ENCODE measurements at places on chromosomes 16 and 17.
A peak's percentile ranks its signal among the peaks of the same experiment; 100 is the strongest.

DNA sequence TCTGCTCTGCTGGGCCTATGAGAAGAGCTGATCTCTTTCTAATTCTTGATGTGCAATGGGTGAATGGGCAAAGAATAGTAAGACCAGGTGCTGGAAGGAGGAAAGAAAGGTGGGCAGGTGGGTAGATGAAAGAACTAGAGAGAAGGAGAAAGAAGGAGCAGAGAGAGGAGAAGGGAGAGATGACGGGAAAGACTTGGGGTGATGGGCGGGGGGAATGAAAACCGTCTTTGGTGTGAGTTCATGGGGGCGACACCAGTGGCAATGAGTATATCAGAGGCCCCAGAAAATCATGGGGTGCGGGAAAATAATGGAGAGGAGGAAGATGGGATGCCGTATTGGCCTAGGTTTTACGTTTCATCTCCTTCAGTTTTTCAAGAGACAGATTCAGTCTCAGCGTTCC lies 128.8 kb upstream of the PLCG2 start:
- DNase-seq, result no peak

DNA sequence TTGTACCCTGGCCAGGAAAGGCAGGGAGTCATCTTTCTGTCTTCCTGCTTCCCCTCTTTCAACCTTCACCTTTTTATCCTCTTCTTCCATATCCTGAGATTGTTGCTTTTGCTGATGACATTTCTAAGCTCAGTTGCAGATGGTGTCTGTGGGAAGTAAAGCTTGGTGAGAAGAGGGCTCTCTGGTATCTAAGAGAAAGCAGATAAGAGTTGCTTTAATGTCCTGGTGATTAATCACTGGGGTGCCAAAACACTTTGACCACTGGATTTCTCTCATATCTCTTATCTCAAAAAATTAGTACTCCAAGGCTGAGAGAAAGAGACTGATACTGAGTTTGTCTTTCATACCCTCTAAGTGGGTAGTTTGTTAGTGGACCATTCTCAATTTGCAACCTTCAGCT lies 71.3 kb downstream of the NEUROD2 start:
- no peak for DNase-seq

DNA sequence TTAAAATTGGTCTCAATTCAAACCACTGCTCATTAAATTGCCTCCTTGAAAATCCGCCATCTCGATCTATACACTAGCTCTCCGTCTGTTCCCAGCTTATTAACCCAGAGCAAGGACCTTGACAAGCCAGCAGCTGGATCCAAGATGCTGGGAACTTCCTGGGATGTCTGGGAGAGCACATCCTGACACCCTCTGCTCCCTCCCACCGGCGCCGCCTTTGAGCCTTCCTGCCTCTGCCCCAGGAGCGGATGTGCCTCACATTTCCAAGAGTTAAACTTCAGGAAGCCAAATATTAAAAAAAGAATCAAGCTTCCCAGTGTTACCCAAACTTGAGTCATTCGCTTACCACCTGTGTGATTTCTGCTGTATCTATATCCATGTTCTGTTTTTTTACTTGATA lies 107.9 kb downstream of the HAPSTR1 start:
- no peak for DNase-seq

- DNase-seq, result peak; percentile 74
Observed at GRCh38 chr16:68520649-68521086, 18.4 kb upstream of the ZFP90 start.

- no peak for DNase-seq
Observed at GRCh38 chr17:10767232-10767631, 36.7 kb downstream of the TMEM238L start.

GRCh38 chr16:11297492-11298142 lies 16.5 kb upstream of the PRM1 start:
- DNase-seq, result peak; percentile 26

DNA sequence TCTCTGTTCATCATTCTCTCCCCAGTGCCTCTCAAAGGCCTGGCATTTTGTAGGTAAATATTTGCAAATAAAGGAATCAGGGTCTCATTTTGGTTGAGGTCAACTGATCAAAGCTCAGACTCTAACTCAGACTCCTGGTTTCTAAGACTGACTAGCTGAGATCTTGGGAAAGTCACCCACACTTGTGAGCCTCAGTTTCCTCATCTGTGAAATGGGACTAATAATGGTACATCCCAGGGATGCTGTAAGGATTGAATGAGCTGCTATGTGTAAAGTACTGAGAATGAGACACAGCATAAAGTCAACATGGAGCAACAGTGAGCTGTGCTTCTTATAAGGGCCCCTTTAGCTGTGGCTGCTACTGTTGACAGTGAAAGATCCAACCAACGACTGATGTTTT lies 70.6 kb upstream of the XYLT1 start:
- DNase-seq, result no peak

DNA sequence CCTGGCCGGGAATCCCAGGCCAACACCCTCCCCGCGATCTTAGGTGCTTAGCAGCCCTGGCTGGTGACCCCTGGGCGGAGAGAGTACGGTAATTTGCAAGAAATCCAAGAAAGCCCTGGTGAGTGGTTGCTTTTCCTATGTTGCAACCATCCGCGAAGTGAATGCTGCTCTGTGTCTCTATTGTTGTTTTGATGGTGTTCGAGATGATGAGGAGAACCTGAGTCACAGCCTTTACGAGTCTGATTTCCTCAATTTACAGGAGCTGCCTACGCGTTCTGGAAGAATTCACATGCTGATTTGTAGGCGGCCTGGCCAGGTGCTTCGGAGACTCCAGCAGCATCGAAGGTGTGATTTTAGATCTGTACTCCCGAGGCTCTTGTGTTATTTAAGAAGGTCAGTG lies 63.3 kb downstream of the TMEM235 start:
- no peak for DNase-seq

- DNase-seq, result no peak
Observed at GRCh38 chr17:74212209-74212912, 1.0 kb upstream of the TTYH2 start.

DNA sequence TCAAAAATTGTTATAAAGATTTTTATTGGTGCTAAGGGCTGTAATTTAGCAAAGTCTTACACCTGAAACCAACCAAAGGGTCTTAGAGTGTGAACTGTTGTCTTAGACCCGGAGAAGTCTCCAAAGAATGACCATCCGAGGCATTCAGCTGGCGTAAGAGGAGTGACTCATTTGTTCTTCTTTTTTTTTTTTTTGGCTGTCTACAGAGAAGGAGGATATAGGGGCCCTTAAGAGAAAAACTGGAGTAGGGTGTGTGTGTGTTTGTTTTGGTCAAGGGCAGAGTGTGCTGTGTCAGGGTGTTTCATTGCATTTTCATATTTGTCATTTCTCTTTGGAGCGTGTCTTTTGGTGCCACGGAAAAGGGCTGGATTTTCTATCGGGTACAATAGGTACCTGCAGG lies 508.0 kb downstream of the WWOX start:
- no peak for DNase-seq

DNA sequence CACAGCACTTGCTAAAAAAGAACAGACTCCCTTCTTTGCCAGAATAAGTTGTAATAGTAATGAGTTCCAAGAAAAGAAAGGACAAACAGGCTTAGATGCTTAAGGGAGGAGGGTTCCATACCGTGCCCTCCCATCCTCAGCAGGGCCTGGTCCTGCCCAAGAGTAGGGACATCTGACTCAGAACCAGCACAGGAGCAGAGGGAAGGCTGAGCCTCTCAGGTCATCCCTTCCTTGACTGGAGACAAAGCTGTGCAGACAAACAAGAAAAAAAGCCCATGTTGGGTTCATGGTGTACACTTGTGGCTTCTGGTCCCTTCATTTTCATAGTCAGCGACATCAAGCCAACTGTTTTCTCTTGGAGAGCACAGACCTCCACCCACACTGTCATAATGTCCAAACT lies 44.2 kb upstream of the NDRG4 start:
- no peak for DNase-seq

DNA sequence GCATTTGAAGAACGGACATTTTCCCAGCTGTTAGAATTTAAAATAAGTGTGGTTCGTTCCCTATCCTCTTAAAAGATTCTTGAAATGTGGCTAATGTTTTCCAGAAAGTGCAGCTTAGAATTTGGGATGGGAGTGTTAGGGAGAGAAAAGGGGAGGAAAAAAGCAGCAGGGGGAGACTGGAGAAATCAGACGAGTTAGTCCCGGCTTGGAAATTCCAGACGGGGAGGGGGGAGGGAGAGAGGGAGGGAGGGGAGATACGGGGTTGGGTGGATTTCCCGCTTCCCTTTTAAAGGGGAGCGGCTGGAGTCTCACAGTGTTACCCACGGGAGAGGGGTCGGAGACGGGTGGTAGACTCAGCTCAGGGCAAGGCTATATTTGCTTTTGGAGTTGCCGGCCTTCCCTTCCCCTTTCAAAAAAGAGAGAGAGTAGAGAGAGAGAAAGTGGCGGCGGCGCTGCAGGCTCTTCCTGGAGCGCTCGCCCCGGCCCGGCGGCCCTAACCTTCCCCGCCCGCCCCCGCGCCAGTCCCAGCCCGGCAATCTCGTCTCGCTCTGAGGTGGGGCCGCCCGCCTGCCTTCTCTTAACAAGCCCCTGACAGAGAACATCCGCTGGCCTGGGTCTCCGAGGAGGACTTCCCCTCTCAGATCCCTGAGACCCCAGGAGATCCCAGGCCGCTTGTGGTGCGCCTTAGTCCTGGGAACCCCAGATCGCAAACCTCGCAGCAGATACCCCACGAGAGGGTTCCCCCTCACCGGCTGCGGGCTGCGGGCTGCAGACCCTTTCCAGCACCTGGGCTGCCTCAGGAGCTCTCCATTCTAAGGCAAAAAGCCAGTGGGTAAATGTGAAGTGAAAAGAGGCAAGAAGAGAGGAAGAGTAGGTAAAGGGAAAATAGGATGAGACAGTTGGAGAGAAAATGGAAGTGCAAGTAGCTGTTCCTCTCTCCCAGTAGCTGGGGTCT lies 6.6 kb downstream of the IGF2BP1 start:
- no peak for DNase-seq

DNA sequence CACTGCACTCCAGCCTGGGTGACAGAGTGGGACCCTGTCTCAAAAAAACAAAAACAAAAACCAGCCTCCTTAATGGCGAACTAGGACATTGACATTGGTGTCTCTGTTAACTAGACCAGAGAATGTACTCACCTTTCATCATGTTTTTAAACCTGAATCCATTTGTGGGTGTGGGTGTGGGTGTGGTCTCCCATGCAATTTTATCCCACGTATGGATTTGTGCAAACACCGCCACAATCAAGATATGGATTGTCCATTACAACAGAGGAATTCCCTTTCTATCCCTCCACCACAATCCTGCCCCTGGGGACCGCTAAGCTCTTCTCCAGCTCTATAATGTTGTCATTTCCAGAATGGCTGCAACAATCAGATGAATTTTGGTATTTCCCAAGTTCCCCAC lies 49.9 kb downstream of the DNAH17 start:
- no peak for DNase-seq

Data from stimulated activated CD8-positive, alpha-beta memory T cell treated with anti-CD3 and anti-CD28 coated beads, Interleukin-7, amount 100 ng/mL, for 24 hours (primary cell).